ENCODE measurements at places on chromosomes 12 and 14.

GRCh38 chr14:38158468-38158867 lies 49.2 kb upstream of the SSTR1 start:
- DNase-seq = no peak

DNA sequence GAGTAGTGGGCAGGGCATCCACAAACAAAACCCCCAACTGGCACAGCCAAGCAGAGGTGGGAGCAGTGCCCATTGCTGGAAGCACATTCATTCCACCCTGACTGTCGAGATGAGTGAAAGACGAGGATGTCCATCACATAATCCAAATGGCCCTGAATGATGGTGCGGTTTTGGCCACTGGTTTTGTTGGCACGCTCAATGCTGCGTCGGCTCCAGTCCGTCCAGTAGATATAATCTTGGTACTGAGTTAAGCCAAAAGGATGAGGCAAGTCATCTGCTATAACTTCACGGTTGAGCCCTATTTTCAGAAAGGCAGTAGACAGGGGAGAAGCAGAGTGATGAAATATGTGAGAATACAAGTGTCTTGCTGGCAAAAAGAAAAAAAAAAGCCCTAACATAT lies 88.1 kb downstream of the BCL2L14 start:
- DNase-seq = no peak

GRCh38 chr12:27237790-27238771 lies 6.0 kb upstream of the STK38L start:
- DNase-seq = no peak

GRCh38 chr14:77478796-77479195 lies 19.8 kb downstream of the ISM2 start:
- no peak for DNase-seq

DNA sequence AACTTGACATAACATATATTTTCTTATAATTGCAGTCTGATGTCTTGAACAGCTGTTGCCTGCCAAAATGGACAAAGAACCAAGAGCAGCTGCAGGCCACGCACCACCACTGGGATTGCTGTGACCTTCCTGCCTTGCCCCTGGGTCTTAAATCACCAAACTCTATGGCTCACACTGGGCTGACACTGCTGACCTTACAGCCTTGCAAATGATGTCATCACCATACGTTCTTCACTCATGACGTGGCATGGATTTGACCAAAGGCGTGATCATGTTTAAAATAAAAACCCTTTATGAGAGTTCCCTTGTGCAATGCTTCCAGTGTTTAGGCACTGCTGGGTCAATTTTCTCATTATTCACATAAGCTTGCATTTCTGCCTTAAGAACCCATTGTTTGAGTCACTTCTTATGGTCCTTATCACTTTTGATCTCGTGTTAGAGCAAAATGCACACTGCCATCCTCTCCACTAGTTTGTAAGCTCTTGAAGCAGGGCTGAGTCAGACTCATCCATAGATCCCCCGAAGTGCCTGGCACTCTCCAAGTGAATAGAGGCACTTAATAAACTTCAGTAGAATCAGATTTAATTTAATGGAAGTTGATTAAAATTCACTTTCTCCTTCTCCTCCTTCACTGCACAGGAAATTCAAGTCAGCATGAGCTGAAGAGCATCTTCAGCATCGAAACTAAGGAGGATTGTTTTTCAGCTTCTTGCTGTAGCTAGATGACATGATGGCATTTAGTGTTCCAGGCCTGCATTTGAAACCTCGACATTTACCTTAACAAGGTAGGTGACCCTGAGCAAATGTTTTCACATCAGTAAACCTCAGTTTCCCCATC lies 132.4 kb upstream of the PZP start:
- no peak for DNase-seq
